ENCODE measurements at places on chromosomes 1 and 21. TPM values are rescaled to one million over a fixed set of nuclear protein-coding genes. Genes with fewer than 3 reads are reported as not detected.

The CNKSR1 gene
- total RNA-seq: 40.6 TPM

DNA sequence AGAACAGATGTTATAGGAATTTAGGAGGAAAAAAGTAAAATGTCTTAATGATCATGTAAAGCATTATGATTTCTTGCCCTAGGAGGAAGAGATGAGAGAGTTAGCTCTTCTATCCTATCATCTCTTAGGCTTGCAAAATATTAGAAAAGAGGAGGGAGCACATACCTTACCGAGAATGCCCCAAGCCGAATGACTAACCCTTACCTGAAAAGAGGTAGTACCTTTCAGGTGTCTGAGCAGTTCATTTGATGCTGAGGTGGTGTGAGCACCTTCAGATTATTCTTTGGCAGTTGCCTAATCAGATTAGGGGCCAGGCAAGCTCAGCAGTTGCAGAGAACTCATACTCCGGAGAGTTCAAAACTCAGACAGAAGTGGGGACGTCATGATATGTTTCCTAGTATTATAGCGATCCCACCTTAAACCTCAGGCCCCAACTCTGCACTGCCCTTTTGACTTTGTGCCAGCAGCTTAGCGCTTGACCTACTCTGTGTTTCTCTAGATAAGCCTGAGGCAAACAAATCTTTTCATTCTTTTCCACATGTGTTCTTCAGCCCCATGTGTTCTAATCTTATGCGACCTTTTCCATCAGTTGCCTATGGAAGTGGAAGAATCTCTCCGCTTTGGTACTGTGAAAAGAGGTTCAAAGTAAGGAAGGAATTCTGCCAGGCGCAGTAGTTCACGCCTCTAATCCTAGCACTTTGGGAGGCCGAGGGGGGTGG, 52.5 kb downstream of the ATP2B4 start:
- no peak for DNase-seq

GRCh38 chr1:119099775-119100174, 40.7 kb downstream of the WARS2 start:
- DNase-seq: no peak

The IL12RB2 gene
- 0.60 TPM for total RNA-seq

The LCA5L gene
- total RNA-seq: 3.0 TPM

GRCh38 chr1:112589766-112590165, 29.2 kb downstream of the ST7L start:
- DNase-seq: no peak

- DNase-seq: no peak
These were observed 134.6 kb upstream of the LRRC7 start for GRCh38 chr1:69433073-69433472.

The GBP7 gene
- not detected for total RNA-seq

The ABCD3 gene
- 126 TPM for total RNA-seq

- DNase-seq: no peak
These were observed 57.0 kb downstream of the CHD5 start for GRCh38 chr1:6123083-6123482.

The AADACL4 gene
- total RNA-seq: not detected

- no peak for DNase-seq
These were observed 23.6 kb downstream of the GNPAT start for GRCh38 chr1:231264642-231265041.

The TMPRSS15 gene
- total RNA-seq: not detected

The IER5 gene
- 12.6 TPM for total RNA-seq

GRCh38 chr1:230866171-230867070, 1.9 kb downstream of the C1orf198 start:
- DNase-seq: no peak

DNA sequence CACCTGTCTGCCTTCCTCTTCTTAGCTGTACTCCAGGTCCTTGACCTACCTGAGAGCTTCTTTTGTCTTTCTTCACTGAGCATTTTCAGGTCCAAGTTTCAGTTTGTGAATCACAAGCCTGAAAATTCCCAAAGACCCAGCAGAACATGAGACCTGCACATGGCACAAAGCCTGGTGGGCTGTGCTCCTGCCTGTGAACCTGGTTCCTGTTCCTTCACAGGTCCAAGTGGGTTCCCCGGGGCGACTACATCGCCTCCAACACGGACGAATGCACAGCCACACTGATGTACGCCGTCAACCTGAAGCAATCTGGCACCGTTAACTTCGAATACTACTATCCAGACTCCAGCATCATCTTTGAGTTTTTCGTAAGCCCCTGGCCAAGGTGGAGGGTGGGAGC, 42.1 kb upstream of the SARS1 start:
- DNase-seq: no peak

GRCh38 chr1:220077887-220078286, 11.7 kb downstream of the BPNT1 start:
- DNase-seq: no peak

The GPR52 gene
- 5.0 TPM for total RNA-seq

- DNase-seq: peak; percentile 46
These were observed 479 bp downstream of the SELENOF start for GRCh38 chr1:86913399-86913895.

- no peak for DNase-seq
These were observed 26.1 kb downstream of the PADI6 start for GRCh38 chr1:17397910-17398695.

DNA sequence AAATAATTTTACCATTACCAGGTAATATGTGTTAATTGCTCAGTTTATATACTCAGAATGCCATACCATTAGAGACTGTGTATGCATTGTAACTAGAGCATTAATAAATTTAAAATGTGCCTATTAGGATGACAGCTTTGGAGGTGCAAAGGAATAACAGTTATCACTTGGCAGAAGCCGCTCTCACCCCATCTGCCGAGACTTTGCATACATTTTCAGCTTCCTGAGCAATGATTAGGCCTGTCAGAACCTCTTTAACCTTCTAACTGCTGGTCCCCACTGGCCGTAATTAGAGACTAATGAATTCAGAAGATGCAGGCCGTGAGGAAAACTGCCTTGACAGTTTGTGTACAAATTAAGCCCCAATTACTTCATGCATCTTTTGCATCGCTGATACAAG, 158.0 kb upstream of the PROX1 start:
- DNase-seq: no peak

DNA sequence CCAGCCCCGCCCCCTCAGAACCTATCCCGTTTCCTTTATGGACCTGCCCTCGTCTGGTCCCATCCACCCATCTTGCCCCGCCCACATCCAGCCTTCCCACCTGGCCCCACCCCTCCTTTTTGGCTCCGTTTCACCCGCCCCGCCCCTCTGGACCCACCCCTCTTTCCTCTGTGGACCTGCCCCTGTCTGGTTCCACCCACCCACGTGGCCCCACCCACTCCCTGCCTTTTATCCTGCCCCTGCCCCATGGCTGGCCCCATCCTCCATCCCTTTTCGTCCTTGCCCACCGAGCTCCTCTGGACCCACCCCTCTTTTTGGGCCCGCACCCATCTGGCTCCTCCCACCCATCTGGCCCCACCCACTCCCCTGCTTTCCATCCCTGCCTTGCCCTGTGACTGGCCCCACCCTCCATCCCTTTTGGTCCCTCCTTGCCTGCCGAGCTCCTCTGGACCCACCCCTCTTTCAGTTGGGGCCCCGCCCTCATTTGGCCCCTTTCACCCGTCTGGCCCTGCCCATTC, 177.3 kb downstream of the CAMTA1 start:
- DNase-seq: peak; percentile 57

The COL11A1 gene
- not detected for total RNA-seq

DNA sequence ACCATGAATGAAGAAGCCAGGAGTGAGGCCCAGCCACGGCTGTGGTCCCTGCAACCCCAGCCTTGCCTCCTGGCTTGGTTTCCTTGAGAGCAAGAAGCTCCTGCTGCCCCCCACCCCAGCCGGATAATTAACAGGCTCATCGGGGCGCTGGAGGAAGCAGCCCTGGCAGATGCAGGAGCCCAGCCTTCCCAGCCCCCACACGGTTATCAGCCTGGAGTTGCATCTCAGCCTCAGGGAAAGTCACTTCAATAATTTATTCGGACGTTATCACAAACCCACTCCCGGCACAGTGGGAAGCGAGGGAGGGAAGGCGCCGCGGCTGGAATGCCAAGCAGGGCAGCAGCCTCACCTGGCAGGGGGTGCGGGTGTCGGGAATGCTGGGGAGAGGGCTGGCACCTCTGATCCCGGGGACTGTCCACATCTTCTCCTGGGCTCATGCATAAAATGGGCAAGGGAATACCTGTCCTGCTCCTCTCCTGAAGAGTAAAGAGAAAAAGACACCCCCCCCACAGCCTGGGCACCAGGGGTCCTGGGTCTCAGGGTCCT, 43.3 kb upstream of the LRP8 start:
- peak; percentile 29 for DNase-seq

All from ureter (tissue), 1 donor.